ENCODE measurements at places on chromosomes 4 and X.
A peak's percentile ranks its signal among the peaks of the same experiment; 100 is the strongest.

- DNase-seq: no peak
Observed at GRCh38 chr4:145525291-145525740, 43.7 kb downstream of the SMAD1 start.

DNA sequence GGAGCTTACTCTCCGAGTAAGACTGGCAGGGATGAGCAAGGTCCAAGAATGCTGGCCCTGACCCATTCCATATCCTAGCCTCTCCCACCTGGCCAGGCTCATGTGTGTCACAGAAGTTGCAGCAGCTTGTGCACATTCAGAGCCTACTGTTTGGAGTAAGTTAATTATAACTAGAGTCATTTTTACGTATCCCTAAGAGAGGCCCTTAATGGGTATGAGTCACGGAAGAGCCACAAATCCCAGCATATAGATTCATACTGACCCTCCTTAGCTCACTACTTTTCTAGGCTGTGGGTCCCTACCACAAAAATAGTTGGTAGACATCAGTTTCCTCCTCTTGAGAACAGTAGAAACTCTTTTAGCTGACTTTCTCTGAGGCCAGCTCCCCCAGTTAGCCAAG, 118.3 kb upstream of the FRG1 start:
- no peak for DNase-seq

- DNase-seq: no peak
Observed at GRCh38 chr4:2733844-2734574, 22.1 kb downstream of the TNIP2 start.

DNA sequence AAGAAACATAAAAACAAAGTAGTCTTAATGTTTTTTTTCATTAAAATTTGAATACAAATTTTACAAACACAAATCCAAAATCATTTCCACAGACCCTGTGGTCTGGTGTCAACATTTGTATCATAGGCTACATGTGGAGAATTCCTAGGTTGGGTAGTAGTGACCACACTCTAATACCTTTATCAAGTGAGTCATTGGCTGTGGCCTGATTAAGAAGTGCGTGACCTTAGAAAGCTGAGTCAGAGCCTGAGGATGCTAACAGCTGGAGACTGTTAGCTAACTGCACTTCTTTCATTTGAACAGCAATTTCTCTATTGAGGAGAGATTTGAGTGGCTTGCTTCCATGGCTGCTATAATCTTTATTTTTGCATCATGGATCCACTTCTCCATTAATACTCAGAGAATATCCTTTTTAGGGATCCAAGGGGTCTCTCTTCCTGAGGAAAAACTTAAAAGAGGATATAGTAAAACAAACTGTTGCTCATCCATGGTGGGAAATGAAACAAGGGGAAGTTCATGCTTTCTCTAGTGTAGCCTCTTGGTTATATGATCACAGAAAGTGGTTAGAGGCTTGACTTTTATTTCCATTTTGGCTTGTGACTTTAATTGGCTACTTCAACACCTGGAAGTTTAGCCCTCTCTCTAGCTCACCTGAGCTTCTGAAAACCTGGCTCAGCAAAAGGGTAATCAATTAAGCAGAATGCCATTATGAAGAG, 335.8 kb downstream of the PABPC4L start:
- DNase-seq: no peak

DNA sequence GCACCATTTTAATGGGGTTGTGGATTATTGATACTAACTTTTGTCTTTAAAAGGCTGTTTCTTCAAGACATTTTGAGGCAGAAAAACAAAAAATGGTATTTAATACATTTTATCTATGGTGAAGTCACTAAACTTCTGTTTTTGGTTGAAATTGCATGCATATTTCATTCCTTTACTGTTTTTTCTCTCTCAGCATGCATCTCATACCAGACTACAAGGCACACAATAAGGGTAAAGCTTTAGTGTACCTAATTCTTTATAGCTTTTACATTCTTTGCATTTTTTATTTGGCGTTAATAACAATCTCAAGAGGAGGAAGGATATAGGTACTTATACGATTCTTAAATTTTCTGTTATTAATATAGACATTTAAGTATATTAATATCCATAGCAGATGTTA, 151.0 kb upstream of the DKK2 start:
- DNase-seq: no peak

GRCh38 chrX:150983521-150984168, 510 bp downstream of the HMGB3 start:
- DNase-seq: no peak

DNA sequence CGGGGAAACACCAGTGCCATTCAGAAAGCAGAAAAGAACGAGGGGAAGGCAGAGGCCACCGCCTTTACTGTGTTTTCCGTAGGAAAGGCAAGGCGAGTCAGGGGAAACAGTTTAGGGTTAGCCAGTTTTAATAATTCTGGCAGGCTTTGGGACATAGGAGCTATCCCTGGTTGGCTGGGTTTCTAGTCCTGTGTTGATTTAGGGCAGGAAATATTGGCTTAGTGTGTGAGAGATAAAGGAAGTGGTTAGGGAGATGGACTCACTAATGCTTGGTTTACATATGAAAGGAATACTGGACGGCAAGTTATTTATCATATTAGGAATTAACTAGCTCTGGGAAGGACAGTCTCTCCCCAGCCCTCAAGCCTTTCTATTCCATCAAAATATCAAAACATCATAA, 53.1 kb downstream of the SYNPO2 start:
- no peak for DNase-seq

DNA sequence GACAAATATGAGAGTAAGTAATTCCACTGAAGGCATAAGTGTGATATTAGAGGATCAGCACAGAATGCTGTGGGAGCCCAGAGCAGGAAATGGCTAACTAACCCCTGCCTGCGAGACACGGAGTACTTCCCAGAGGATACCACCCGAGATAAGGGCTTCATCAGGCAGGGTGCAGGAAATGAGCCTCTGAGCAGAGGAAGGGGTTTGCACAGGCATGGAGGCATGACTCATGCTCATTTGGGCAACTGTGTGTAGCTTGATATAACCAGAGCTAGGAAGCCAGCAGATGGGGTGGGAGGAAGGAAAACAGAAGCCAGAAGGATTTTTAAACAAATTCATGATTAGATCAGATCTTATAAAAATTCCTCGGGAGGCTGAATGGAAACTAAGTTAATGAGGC, 70.0 kb upstream of the TSPAN5 start:
- DNase-seq: no peak

DNA sequence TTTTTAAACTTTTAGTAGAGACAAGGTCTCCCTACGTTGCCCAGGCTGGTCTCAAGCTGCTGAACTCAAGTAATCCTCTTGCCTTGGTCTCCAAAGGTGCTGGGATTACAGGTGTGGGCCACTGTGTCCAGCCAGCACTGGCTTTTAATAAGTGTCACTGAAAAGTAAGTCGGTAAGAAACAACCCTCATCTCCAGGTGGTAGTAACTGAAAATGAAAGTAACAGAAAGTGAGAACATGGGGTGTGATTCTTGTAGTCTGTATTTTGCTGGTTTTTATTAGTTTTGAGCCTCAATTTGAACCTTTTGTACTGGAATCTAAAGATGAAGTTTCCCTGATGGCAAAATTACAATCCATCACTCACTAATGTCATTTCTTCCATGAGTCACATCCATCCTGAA, 238.1 kb upstream of the AGA start:
- no peak for DNase-seq

GRCh38 chr4:126973201-126973600, 659.6 kb upstream of the INTU start:
- no peak for DNase-seq

DNA sequence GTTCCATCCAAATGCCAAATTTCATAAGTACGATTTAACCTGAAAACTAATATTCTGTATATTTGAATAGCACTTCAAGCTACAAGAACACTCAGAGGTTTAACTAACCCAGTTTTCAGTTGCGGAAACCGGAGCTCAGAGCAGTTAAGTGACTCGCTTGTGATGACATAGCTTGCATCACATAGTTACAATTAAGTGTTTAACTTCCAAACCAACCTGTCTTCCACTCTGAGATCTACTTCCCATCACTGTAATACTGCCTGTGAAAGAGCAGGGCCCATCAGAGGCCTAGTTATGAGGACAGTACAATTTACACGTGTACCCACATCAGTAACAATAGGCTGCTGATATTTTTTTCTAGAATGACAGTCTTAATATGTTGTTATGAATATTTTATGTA, 120.3 kb downstream of the MAD2L1 start:
- no peak for DNase-seq

- no peak for DNase-seq
Observed at GRCh38 chrX:149682956-149683947, 28.6 kb upstream of the MAGEA11 start.

DNA sequence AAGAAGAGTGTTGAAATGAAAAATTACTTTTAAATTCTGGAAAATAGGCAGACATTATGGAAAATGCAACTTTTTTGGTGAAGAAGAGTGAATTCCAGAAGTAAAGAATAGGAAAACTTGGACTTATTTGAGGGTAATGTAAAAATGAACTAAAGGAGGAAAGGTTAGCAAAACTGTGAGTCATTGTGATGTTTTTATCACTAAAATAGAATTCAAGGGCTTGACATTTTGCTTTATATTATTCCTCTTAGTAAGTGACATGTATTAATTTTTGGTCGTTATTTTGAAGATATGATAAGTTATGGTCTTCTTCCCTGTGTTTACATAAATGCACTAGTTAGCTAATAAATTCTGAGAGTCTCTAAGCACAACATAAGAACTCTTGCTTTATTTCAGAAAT, 390.9 kb downstream of the FAT4 start:
- no peak for DNase-seq

GRCh38 chrX:6821730-6822129, 286.8 kb upstream of the VCX3A start:
- DNase-seq: no peak

DNA sequence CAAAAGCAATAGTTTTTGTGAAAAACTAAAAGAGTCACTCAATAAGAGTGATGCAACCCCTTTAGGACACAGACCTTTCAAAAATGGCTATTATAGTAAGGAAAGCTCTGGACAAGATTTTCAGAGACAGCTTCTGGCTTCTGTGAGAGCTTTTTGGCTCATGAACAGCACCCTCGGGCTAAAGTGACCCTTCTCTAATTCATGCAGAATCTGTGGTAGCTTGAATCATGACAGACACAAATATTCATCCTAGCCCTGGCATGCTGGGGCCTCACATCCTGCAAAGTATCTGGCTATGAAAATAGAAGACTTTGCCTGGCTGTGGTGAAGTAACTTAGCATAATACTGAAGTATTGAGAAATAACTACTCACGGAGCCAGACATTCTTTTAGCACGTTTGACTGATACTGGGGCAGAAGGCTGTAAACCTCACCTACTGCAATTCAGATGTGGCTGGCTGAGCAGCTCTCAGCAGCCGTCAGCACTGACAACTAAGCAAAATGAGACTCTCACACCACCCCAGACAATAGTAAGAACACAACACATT, 327.3 kb downstream of the MAPK10 start:
- DNase-seq: no peak

- no peak for DNase-seq
Observed at GRCh38 chr4:150817017-150817416, 198.1 kb downstream of the LRBA start.

DNA sequence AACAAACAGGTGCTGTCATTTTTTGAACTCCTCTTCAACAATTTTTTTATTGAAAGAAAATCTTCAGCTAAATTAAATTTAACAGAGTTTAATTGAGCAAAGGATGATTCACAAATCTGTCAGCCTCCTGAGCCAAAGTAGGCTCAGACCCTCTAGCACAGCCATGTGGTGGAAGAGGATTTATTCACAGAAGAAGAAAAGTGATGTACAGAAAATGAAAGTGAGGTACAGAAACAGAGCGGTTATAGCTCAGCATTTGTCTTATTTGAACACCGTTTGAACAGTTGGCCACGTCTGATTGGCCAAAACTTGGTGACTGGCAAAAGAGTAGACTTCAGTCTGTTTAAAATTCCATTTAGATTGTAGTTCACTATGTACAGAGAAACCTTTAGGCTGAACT, 217.3 kb downstream of the SPANXN1 start:
- no peak for DNase-seq

- DNase-seq: no peak
Observed at GRCh38 chrX:11064851-11065600, 46.1 kb upstream of the HCCS start.

- no peak for DNase-seq
Observed at GRCh38 chr4:144104509-144105130, 35.9 kb downstream of the GYPA start.

GRCh38 chr4:5563856-5564255, 144.5 kb downstream of the EVC2 start:
- DNase-seq: no peak

GRCh38 chrX:54482839-54483593, 13.0 kb downstream of the FGD1 start:
- DNase-seq: no peak

DNA sequence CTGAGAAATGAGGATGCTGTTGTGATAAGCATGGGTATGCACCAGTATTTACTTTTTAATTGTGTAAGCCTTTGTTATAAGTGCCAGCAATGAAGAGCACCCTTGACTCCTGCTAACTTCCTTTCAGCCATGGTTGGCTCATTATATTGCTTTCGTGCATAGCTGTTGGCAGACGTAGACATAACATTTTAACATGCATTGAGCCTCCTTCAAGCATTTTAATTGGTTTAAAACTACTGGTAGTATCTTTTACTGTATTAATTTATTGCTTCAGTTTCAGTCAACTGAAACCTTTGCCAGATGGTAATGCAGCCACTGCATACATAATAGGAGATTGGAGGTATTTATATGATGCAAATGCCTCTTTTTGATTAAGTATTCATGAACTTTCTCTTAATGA, 1285.4 kb downstream of the PCDH18 start:
- no peak for DNase-seq

GRCh38 chr4:185782523-185782922, 29.5 kb downstream of the SORBS2 start:
- DNase-seq: no peak

- DNase-seq: peak; percentile 72
Observed at GRCh38 chrX:110407910-110408545, 49.4 kb downstream of the RTL9 start.

GRCh38 chrX:150873616-150874015, 24.9 kb downstream of the CD99L2 start:
- no peak for DNase-seq

GRCh38 chr4:108053251-108053711, 63.6 kb downstream of the HADH start:
- DNase-seq: no peak

DNA sequence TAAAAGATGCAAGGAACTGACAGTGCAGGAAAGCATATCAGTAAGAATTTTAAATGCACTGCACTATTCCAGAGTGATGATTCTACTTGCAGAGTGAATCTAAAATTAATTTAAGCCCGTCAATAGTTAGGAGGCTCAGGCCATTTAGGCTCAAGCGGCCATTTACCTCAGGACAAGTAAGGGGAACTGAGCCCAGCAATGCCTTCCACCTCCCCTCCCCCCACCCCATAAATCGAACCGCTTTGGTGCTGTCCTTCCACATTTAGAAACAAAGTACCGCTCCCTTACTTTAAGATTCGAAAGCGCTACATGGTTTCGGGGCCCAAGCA, 665 bp downstream of the RBM41 start:
- DNase-seq: no peak

DNA sequence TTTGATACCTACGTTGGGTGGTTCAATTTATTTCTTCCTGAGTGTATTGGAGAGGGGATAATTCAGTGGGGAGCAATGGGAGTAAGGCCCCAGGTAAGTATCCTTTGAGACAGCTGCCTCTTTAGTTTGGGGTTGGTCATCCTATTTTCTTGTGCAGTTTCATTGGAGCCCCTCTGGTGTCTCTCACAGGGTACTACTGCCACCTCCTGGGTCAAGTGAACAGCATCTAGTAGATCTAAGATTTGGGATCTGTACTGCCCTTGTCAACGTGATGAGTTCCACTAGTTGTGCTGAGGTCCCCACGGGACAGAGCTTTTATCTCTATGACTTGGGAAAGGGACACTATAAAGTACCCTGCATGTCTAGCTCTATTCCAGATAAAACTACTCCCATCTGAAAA, 80.6 kb downstream of the PBDC1 start:
- peak; percentile 44 for DNase-seq
